CD4-positive, alpha-beta T cell treated with Interleukin-15 for 4 hours (primary cell): ENCODE measurements at places on chromosomes 2 and 18.
A peak's percentile ranks its signal among the peaks of the same experiment; 100 is the strongest.

DNA sequence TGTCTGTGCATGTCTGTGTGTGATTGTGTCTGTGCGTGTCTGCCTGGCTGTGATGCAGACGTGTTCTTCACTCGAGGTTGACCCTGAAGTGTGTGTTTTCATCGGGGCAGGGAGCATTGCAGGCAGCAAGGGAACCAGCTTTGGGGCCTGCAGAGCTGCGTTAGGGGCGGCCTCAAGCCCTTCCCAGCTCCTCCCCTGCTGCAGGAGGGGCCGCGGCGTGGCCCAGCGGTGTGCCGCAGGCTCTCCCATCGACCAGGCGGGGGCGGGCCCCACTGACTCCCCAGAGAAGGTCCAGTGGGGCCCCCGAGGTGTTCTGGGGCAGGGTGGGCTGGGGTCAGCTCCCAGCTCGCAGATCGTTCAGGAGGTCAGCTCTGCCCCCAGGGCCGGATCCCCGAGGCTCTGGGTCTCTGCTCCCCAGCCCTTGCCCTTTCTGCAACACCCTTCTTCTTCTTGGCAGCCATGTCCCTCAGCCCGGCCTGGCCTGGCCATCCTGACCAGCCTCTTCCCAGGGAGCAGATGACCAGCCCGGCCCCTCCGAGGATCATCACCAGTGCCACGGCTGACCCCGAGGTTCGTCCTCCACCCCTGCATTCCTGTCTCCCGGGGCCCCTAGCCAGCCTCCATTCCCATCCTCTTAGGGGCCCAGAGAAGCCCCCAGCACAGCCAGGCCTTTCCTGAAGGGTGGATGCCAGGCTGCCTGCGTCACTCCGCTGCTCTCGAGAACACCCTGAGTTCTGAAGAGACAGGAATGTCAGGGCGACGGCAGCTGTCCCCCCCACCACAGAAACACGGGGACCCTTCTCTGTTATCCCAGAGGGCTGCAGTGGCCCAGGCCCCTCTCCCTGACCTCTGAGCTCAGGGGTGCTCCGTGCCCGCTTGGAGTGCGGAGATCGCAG lies 11.1 kb upstream of the KLHL30 start:
- no peak for DNase-seq

DNA sequence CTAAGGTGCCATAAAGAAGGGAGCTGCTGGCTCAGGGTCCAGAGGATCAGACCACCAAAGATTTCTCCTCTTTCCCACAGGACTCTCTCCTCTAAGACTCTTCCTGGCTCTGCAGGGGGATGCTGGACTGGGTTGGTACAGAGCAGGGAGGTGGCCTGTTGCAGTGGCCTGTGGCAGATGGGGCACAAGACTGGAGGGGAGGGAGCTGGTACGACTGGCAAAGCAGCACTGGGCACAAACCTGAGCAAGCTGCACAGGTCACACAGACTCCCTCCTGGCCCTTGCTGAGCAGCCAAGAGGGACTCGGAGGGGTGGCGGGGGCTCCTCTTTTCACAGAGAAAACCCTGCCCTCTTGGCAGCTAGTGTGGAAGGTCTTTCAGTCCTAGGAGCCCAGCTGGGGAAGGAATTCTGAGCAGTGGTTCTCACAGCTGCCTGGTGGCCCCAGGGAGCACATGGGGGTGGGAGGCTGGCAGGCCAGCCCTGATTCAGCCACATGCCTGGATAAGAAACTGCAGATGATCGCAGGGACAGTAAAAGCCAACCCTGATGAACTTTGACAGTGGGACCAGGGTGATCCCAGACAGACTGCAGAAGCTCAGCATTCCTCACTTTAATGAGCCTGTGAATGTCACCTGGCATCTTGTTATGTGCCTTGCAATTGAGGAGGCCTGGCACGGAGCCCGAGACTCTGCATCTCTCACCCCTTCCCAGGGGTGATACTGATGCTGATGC lies 32.5 kb upstream of the ACAA2 start:
- no peak for DNase-seq

GRCh38 chr18:76405681-76406356 lies 89.2 kb downstream of the ZNF516 start:
- DNase-seq: peak; percentile 58

GRCh38 chr2:120809151-120809550 lies 73.5 kb downstream of the GLI2 start:
- DNase-seq: no peak

- no peak for DNase-seq
Measured at GRCh38 chr2:45879406-45879805, 227.9 kb downstream of the PRKCE start.

DNA sequence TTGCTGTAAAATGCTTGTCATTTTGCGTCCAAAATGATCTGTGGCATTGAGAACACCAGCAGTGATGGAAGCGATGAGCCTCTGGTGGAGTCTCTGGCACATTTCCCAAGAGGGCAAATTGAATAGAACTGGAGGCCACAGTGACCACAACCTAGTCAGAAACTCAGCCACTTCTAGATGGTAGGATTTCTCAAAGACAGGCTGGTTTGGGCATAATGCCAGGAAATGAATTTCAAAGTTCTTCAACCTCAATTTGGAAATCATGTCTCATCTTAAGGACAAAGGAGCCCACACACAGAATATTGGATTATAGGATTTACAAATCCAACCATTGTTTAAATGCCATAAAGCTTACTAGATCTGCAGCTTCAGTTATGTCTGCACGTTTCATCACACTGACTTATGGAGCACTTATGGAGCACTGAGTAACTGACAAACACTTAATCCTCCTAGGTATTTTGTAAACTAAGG lies 132.1 kb downstream of the COL6A3 start:
- no peak for DNase-seq

DNA sequence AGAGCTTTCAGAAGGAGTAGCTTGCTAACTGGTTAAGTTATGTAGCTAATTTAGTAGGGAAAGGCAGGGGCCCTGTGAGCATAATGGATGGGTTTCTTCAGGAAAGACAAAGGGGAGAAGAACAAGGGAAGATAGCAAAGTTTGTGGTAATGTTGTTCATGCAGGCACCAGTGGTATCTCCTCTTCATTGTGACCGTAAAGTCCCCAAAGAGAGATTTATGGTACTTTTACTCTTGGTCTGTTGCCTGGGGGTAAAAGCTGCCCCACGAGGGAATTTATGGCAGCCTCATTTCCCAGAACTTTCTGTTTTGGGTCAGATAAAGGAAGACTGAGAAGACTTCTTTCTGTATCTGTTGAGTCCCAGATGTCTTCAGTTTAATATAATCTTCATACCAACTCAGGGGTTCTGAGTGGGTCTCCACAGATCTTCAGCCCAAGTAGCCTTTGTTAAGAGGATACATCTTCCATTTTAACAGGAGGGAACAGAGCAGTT lies 27.5 kb downstream of the MALT1 start:
- no peak for DNase-seq

DNA sequence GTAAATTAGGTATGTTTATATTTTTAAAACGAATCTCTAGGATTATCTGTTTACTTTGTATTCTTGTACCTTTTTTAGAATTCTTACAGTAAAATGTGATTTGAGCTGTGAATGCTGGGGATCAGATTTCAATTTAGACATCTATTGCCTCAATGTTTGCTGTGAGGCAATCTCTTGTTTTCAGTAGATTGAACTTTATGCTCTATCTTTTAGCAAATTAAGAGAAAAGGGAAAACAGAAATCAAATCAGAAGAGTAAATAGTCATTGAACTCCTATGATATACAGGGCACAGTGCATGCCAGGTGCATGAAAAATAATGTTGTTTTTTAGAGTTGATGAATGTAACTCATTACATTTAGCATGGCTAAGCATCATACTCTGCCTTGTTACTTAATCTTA lies 39.5 kb downstream of the ZC3H6 start:
- no peak for DNase-seq

DNA sequence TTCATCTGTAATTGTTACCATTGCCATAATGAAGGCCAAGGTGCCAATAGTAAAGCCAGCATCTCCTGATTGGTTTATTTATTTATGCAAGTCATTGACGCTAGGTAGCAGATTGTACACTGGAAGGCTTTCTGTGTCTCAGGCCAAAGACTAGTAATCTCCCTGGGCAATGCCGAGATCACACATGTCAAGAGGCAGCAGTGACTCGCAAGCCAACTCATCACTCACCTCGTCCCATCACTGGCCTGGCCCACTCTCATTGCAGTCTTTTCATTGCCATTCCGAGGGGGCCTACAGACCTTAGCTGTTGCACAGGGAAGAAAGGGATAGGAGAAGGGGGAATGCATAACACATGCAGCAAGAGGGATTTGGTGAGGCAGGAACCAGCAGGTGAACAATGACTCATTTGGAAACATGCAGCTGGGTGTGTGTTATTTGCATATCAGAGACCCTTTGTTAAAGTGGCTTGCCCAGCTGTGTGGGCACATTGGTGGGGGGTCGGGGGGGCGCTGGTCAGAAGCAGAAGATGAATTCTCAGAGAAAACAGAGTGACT lies 448.7 kb upstream of the HNRNPA3 start:
- no peak for DNase-seq

- DNase-seq: peak; percentile 2
Measured at GRCh38 chr2:1742681-1743395, 1.5 kb downstream of the PXDN start.

GRCh38 chr2:8335801-8336200 lies 346.1 kb upstream of the ID2 start:
- no peak for DNase-seq

- DNase-seq: no peak
Measured at GRCh38 chr2:175631245-175631623, 370.8 kb downstream of the LNPK start.

DNA sequence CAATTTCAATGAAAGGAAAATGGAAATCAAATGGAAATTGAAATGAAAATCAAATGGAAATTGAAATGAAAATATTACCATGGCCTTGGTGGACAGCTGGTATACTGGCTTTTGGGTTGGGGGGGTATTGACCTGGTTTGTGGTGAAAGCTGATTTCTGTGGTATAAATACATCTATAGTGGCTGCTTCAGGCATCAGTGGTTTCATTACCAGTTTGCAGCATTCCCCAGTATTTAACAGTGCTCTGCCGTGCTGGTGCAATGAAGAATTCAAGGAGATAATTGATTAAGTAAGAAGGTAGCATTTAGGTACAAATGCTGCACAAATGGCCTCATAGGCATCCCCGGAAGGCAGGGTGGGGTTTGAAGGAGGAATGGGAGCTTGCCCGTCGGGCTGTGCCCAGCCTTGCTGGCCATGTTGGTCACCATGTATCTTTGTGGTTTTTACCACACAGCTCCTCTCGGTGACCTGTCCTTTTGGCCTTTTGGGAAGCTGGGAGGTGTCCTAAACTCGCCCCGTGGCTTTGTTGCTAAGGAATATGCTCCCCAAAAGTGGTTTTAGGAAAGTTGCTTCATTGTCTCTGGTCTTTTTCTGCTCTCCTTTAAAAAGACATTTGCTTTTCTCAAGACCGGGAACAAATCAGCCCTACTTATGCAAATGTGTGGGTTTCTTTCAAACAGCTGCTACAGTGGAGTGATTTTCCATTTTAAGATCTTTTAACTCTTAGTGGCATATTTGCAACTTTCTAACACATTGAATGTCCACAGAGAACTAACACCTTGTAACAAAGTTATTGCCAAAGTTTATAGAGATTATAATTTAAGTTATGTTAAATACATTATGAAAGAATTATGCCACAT lies 28.6 kb downstream of the SNTG2 start:
- no peak for DNase-seq

GRCh38 chr18:12068950-12069320 lies 24.7 kb upstream of the ANKRD62 start:
- no peak for DNase-seq

DNA sequence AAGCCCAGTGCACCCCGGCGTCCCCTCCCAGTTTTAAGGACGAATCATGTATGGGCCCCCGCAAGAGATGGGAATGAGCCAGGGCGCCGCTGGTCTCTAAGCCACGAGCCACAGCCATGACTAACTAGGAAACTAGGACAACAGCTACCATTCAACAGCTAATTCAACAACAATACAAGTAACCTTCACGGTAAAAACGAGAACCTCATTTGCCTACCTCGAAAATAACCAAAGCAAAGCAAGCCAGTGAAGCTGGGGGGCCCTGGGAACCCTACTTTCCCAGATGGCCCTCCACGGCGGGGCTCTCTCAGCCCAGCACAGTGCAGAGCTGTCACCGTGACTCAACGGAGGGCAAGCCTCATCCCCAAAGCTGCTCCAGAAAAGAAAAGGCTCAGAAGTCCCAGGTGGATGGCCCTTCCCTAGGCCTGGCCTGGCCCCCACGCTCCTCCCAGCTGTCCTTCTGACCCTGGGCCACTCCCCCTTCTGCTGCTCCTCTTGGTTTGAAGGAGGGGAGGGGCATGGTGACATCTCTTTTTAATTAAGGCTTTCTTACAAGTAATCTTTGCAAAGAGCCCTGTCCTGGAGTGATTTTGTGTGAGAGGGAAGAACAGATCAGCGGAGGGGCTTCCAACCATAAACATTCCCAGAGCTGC lies 126.3 kb downstream of the HDAC4 start:
- no peak for DNase-seq
